ENCODE measurements at places on chromosomes 16 and 17. TPM values are rescaled to one million over a fixed set of nuclear protein-coding genes. Genes with fewer than 3 reads are reported as not detected.

DNA sequence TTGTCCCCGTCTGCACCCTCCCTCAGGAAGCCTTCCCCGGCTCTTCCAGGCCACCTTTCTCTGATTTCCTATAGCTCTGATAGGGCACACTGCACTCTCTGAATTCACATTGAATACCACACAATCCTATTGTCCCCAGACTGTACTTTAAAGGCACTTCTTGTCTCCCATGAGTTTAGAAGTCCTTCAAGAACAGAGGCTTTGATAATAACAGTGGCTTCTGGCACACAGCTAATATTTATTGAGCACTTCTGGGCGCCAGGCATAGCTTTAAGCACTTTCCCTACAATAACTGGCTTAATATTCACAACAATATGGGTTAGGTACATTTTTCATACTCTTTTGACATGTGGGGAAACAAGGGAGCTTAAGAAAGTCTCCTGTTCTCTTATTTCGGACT, 169.7 kb upstream of the IRX6 start:
- H3K4me1 ChIP-seq, result no peaks in the 10 kb centered on the region
- H3K27me3 ChIP-seq, result no peaks in the 10 kb centered on the region
- no peaks in the 10 kb centered on the region for H3K36me3 ChIP-seq
- no peak for DNase-seq
- no peak overlapping the region for H3K27ac ChIP-seq

Gene PYY
- total RNA-seq, result not detected

DNA sequence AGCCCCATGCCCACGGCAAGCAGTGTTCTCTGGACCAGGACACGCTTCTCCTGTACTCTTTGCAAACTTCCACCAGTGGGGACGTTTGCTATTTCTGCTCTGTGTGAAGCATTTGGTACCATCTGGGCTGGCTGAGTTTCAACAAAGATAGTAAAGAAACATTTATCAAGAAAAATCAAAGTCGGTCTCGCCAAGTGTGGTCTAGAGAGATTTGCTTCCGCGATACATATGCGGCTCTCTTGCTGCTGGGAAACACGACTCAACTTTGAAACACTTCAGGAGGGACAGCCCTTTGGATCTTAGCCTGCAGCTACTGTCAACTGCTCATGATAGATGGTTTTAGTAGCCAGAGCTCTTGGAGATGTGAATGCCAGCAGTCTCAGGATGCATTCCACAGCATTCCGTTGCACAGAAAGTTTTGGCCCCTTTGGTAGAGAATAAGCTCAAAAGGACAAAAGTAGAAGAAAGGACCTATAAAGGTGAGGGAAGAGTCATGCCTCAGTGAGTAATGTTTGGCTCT, 168.2 kb upstream of the CACNG3 start:
- no peak overlapping the region for H3K4me3 ChIP-seq
- DNase-seq, result no peak
- peaks cover 3% of the 10 kb centered on the region for H3K27me3 ChIP-seq
- no peak overlapping the region for H3K27ac ChIP-seq

GRCh38 chr17:35148144-35148543, 527 bp downstream of the UNC45B start:
- H3K27ac ChIP-seq, result no peak overlapping the region
- H3K27me3 ChIP-seq, result peaks cover 1% of the 10 kb centered on the region
- no peak for DNase-seq
- peaks cover 14% of the 10 kb centered on the region for H3K4me1 ChIP-seq

DNA sequence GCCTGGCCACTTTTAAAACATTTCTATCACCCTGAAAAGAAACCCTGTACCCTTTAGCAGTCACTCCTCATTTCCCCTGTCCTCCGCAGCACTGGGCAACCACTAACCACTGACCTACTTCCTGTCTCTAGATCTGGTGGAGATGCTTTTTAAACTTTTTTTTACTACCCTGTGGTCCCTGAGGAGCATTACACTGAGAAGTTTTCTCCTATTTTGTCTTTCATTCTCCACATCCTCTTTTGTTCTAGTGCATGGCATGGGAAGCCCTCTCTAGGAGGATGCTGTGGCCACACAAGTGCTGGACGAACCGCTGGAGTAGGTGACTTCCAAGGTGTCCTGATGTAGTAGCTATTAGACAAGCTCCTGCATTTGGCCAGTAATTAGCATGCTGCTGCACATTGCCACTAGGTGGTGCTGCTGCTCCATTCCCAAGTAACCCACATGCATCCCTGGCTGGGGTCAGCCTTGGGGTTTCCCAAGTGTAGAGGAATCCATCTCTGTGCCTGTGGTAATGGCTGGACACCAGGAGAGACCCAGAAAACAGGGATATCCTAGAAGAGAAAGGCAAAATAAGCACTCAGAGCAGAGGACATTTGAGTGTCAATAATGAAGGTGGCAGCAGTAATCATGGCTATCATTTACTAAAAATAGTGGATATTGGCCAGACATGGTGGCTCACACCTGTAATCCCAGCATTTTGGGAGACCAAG, 143.8 kb upstream of the CRHR1 start:
- H3K4me3 ChIP-seq, result no peak overlapping the region
- peak; percentile 91 for DNase-seq
- no peaks in the 10 kb centered on the region for H3K36me3 ChIP-seq
- peaks cover 2% of the 10 kb centered on the region for H3K27me3 ChIP-seq
- H3K27ac ChIP-seq, result no peak overlapping the region

Gene ZNF23
- total RNA-seq, result 17.3 TPM

Gene CRHR1
- 0.71 TPM for total RNA-seq

Gene LRRC37A
- total RNA-seq, result 11.5 TPM

- H3K4me3 ChIP-seq, result no peak overlapping the region
- no peak for DNase-seq
- no peak overlapping the region for H3K27ac ChIP-seq
These were observed 138.4 kb downstream of the PCTP start for GRCh38 chr17:55889271-55889670.

Data from glutamatergic neuron (in vitro differentiated cells).